ENCODE measurements at places on chromosomes 16 and 17. TPM values are rescaled to one million over a fixed set of nuclear protein-coding genes. Genes with fewer than 3 reads are reported as not detected.
A peak's percentile ranks its signal among the peaks of the same experiment; 100 is the strongest.

CD300E gene
- not detected for polyA plus RNA-seq

KIF19 gene
- polyA plus RNA-seq: not detected

DLX3 gene
- polyA plus RNA-seq: 0.18 TPM

TMEM106A gene
- polyA plus RNA-seq: 1.9 TPM

SPN gene
- not detected for polyA plus RNA-seq

NACA2 gene
- not detected for polyA plus RNA-seq

METRN gene
- 15.0 TPM for polyA plus RNA-seq

GCGR gene
- polyA plus RNA-seq: not detected

CRHR1 gene
- polyA plus RNA-seq: not detected

VTN gene
- polyA plus RNA-seq: not detected

SMURF2 gene
- 33.2 TPM for polyA plus RNA-seq

BICDL2 gene
- polyA plus RNA-seq: 0.59 TPM

DNA sequence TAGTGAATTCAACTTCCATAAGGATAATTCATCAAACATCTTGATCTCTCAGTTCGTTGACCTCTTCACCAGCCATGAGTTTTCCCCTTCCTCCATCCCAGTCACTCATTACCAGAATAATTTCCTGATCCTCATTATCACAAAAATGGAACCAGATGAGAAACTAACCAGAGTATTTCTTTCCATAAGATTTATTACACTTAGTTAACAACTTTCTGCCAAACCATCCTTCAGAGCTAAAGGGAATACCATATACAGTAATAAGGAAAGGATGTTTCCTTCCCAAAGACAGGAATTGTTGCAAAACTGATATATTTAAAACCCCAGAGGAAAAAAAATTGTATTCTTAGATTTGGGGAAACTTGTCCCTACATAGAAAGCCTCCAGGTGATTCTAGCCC is 8.6 kb downstream of the KRTAP29-1 start:
- DNase-seq: no peak

- peak; percentile 80 for DNase-seq
Observed at GRCh38 chr17:63675607-63676546, 24.0 kb downstream of the LIMD2 start.

- DNase-seq: no peak
Observed at GRCh38 chr16:89192956-89193575, 7.3 kb downstream of the SLC22A31 start.

DNA sequence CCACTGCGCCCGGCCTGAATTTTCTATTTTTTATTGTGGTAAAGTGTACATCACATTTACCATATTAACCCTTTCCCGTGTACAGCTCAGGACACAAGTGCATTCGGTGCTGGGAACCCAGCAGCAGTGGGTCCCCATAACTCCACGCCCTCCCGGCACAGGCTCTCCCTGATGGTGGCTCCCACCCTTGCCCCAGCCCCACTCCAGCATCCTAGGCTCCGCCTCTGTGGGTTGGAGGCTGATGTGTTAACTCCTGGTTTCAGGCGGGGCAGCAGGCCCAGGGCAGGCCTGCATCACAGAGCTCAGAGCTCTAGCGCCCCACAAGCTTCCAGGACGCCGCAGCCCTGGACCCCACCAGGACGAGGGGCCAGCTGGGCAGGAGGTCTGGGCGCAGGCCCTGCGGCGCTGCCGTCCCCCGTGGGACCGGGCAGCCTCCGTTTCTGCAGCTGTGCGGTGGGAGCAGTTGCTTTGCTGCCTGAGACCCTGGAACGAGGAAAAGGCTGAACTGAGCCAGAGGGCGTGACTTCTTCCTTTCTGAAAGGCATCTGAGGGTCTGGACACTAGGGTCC is 19.6 kb downstream of the ZFPM1 start:
- no peak for DNase-seq

- DNase-seq: no peak
Observed at GRCh38 chr17:41147531-41148204, 2.0 kb downstream of the KRTAP4-5 start.

GRCh38 chr16:54066451-54067105 is 220.0 kb downstream of the IRX3 start:
- peak; percentile 36 for DNase-seq

- no peak for DNase-seq
Observed at GRCh38 chr16:3856367-3857141, 24.0 kb downstream of the CREBBP start.

- DNase-seq: no peak
Observed at GRCh38 chr17:32875923-32876416, 954 bp downstream of the MYO1D start.

DNA sequence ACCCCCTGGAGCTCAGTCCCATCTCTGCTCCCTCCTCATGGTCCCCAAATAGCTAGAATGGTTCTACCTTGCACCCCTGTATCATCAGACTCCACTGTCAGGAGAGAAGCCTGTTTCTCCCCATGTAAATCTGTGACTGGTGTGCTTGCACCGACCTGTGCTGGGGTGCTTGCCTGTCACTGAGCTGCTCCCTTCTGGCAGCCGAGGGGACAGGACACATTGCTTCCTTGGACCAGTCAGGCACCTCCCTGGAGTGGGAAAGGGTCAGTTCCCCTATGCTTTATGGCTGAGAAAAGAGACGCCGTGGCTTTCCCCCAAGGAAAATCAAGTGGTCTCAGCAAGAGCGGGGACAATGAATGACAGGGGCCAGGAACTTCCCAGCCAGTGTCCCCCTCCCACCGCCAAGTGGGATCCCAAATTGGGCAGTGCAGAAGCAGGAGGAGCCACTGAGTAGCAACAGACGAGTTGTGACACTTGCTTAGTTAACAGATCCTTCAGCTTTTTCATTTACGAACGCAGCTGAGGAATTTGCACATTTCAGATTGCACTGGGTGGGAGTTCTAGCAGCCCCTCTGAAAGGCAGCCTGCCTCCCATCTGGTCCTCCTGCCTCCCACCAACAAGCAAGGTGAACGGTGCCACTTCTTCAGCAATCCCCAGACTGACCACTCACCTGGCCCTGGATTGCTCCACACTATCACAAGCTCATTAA is 156.4 kb downstream of the KATNIP start:
- DNase-seq: no peak

DNA sequence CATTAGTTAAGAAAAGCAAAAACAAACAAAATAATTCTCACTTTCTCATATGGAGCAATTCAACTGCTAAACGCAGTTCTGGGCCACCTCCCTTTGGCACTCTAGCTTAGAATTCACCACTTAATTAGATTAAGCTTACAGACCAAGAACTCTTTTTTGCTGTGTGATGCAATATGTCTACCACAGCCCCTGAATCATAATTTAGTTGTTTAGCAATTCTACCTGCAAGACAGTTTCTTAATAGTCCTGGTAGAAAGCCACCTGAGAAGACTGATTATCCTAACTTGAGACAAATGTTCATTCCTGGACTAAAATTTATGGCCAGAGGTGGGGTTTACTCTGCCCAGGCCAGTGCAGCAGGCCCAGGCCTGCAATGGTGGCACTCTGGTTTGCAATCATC is 205.9 kb downstream of the HS3ST3A1 start:
- DNase-seq: peak; percentile 88

DNA sequence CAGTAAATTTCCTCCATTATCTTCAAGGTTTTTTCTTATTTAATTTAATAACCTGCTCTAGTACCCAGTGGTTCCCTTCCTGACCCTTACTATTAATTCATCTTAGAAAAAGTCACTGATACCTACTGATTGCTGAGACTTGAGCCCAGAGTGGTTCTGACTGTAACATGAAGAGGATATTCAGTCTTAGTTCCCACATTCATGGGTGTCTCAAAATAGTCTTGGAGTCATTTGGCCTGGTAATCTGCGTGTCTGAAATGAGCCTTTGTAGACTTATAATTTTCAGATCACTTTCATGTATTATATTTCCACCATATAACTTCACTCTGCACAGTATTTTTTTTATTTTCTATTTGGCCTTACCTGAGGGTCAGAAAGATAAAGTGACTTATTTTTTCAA is 732.0 kb upstream of the KIF2B start:
- DNase-seq: no peak

GRCh38 chr16:68388124-68388523 is 60.2 kb downstream of the SMPD3 start:
- no peak for DNase-seq

GRCh38 chr16:30473231-30474073 is 910 bp downstream of the ITGAL start:
- DNase-seq: no peak

GRCh38 chr16:84548971-84549844 is 44.7 kb upstream of the MEAK7 start:
- DNase-seq: no peak

- DNase-seq: no peak
Observed at GRCh38 chr17:42850954-42851353, at the start of gene AOC3. TSS of gene AOC3 (plus strand) at chr17:42851199. CDS start at chr17:42851344, 145 bp downstream.

DNA sequence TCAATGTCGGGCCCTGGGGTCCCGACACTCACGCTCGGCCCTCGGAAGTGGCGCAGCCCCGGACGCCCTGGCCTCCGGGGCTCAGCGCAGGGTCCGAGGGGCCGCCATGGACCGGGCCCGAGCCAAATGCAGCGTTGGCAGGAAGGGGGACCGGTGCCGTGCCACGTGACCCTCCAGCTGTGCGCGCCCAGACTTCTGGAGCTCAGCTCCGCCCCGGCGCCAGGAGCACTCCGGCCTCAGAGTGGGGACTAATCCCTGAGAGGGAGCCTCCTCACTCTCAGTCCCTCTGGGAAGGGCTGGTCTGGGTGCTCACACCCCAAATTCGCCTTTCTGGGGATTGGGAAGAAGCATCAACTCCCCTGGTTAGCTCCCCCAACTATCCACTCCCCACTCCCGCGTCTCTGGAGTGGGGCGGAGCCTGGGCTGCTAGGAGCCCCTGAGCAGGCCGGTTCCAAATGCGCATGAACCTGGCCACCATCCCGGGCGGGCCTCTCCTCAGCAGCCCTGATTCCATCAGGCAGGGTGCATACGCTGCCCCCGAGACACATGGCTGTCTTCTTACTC is at the start of gene B3GNT9:
B3GNT9 (minus strand) TSS at position 166 of the 564 bp plus-strand sequence. CDS start 513 bp downstream, outside the sequence.
- DNase-seq: no peak

DNA sequence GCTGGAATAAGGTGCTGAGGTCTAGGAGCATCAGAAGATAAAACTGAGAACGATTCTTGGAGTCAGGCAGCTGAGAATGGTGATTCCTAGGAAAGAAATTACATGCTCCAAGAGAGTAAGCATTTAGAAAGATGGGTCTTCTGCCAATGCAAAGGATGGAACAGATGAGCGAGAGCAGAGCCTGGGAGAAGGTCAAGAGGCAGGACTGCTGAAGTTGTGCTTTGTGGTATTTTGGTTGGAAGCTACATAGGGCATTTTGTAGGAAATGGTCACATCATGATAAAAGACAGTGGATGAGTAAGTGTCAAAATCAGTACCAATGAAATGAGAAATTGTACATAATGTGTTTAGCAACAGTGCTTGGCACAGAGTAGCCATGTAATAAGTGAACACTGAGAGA is 1.4 kb upstream of the CRYM start:
- no peak for DNase-seq

DNA sequence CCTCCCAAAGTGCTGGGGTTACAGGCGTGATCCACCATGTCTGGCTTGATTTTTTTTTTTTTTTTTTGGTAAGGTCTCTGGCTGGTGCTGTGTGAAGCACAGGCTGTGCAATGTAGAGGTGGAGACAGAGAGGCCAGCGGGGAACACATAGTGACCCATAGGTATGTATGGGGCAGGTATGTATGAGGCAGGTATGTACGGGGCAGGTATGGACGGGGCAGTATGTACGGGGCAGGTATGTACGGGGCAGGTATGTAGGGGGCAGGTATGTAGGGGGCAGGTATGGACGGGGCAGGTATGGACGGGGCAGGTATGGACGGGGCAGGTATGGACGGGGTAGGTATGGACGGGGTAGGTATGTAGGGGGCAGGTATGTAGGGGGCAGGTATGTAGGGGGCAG is 5.0 kb downstream of the RPL3L start:
- DNase-seq: no peak

GRCh38 chr17:68033636-68034451 is 1.7 kb upstream of the KPNA2 start:
- DNase-seq: no peak

GRCh38 chr16:89326721-89327120 is 109.2 kb downstream of the ZNF778 start:
- DNase-seq: no peak

- no peak for DNase-seq
Observed at GRCh38 chr17:61402978-61403800, 3.5 kb downstream of the TBX2 start.

GRCh38 chr17:40873801-40874200 is 6.8 kb upstream of the KRT12 start:
- no peak for DNase-seq

DNA sequence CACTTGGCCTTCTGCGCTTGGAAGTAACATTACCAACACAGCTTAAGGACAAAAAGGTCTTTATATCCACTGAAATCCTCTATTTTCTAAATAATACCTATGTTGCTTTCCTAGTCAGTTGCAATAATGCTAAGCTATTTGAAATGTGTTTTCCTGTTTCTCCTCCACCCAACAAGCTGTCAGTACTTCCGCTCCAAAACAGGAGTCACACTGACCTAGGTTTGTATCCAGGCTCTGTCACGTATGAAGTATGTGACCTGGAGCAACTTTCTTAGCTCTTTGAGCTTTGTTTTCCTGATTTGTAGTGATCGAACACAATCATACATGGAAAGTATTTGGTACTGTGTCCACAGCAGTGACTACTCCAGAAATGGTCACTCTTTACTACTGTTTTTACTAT is 24.3 kb upstream of the MYLK3 start:
- DNase-seq: no peak

- no peak for DNase-seq
Observed at GRCh38 chr16:76926595-76926994, 264.4 kb upstream of the MON1B start.

DNA sequence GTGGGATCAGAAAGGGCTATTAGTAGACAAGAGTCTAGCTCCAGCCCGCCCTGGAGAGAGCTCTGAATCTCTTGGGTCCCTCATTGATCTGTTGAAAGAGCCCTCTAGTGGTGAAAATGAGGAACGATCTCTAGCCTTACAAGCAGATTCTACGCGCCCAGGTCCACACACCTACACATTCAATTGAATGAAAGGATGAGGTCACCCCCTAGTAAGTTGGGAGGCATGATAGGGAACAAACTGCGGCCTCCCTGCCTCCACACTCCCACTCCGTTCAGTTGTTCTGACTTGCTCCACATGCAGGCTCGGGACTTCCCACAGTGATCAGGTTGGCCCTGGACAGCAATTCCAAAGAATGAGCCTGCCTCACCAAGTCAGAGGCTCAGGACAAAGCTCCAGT is 2.9 kb upstream of the CACNG3 start:
- peak; percentile 32 for DNase-seq

- peak; percentile 17 for DNase-seq
Observed at GRCh38 chr16:57166951-57167350, 18.9 kb downstream of the PSME3IP1 start.
